ENCODE measurements at places on chromosomes 6 and 20.

- no peak for DNase-seq
Measured at GRCh38 chr20:11992426-11992825, 74.7 kb downstream of the BTBD3 start.

GRCh38 chr6:158630938-158631616 is 13.5 kb downstream of the DYNLT1 start:
- DNase-seq: no peak

- no peak for DNase-seq
Measured at GRCh38 chr6:70415247-70415646, 1.9 kb downstream of the FAM135A start.

GRCh38 chr20:36447101-36447500 is 94.2 kb upstream of the MYL9 start:
- no peak for DNase-seq

DNA sequence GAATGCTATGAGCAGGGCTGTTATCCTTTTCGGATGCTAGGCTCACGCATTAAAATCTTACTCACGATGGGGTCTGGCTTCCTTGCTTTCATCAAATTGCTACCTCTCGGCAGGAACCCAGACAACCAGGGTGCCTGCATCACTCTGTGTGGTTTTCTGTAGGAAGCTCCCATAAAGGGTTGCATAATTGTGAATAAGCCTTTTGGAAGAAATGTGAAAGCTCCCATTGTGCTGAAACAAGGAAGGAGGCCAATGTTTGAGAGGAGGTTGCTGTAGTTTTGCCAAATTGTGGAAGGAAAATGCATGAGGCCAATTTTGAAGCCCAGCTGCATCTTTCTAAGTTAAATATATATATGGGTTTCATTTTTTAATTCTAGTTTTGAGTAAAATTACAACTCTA is 615.5 kb downstream of the C6orf118 start:
- no peak for DNase-seq

DNA sequence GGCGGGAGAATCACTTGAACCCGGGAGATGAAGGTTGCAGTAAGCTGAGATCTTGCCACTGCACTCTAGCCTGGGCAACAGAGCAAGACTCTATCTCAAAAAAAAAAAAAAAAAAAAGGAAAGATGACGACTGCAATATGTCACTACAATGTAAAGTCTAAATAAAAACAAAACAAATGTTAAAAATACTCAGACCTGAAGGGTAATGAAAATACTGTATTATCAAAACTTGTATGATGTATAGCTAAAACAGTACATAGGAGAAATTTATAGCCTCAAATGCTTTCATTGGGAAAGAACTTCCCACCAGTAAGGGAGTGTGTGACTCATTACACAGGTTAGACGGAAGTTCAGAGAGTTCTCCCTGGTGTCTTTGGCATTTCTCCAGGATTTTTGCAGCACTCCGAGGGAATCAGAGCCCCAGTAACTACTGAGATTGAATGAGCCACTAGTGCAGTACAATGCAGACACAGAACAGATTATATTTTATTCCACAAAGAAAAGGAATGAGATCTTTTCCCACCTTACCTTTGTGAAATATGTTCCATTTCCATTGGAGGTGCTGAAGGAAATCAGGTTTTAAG is 12.5 kb upstream of the RALGAPB start:
- no peak for DNase-seq
